Activated CD4-positive, alpha-beta T cell treated with anti-CD3 and anti-CD28 coated beads, Interleukin-2, amount 10 ng/mL, durations not matched to agents 24 days and 14 days (primary cell): ENCODE measurements at places on chromosomes 7 and 10. TPM values are rescaled to one million over a fixed set of nuclear protein-coding genes. Genes with fewer than 3 reads are reported as not detected.

- DNase-seq: no peak
These were observed 79.9 kb upstream of the COL13A1 start for GRCh38 chr10:69721690-69722310.

DNA sequence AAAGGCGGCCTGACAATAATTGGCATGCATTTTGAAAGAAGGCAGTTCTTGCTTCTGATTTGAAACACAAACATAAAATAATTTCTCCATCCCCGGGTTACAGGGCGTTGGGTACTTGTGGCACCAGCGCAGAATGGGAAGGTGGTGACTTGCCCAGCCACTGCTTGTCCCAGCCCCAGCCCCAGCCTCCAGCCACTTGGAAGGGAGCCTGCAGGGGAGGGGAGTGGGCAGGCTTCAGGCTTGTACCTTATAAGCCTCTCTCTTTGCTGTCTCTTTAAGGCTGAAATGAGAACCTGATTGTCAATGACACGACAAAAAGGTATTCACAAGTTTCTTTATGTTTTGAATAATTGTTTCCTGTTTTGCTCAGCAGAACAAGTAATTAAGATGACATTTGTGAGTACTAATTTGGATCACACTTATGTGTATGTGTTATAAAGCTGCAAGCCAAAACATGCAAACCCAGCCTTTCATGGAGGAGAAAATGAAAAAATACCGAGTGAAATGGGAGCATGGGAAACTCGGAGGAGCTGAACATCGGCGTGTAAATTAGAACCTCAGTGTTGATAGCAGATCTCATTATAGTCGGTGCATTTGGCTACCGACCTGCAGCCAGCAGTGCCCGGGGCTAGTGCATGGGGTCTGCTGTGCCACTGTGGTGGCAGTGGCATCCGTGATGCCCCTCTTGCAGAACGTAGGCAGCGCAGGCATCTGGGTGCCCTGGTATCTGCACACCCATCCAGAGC is 129.9 kb downstream of the EBF3 start:
- DNase-seq: no peak

GRCh38 chr7:24939416-24939815 is 40.6 kb downstream of the OSBPL3 start:
- no peak for DNase-seq

DNA sequence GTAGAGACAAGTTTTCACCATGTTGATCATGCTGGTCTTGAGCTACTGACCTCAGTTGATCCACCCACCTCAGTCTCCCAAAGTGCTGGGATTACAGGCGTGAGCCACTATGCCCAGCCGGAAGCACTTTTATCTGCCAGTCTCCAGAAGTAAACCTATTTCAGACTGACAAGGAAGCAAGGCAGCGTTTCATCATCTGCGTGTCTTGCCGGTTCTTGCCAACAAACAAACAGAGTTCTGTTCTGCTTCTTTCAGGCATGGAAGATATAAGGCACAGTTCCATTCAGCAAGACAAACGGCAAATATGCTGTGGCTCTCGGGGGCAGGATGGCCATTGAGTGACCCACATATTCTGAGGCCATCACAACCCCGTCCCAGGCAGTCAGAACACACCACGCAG is 15.5 kb upstream of the LARP4B start:
- no peak for DNase-seq

- no peak for DNase-seq
These were observed 58.5 kb downstream of the TRUB1 start for GRCh38 chr10:114996542-114996941.

- no peak for DNase-seq
These were observed 31.8 kb downstream of the WDR86 start for GRCh38 chr7:151378011-151378410.

- no peak for DNase-seq
These were observed 222.8 kb downstream of the RAB11FIP2 start for GRCh38 chr10:117823980-117824379.

- DNase-seq: no peak
These were observed 22.4 kb upstream of the MICU1 start for GRCh38 chr10:72648301-72648700.

- no peak for DNase-seq
These were observed 111.5 kb downstream of the LRMDA start for GRCh38 chr10:75542906-75543305.

GRCh38 chr10:79430936-79431335 is 14.5 kb downstream of the ZCCHC24 start:
- DNase-seq: no peak

DNA sequence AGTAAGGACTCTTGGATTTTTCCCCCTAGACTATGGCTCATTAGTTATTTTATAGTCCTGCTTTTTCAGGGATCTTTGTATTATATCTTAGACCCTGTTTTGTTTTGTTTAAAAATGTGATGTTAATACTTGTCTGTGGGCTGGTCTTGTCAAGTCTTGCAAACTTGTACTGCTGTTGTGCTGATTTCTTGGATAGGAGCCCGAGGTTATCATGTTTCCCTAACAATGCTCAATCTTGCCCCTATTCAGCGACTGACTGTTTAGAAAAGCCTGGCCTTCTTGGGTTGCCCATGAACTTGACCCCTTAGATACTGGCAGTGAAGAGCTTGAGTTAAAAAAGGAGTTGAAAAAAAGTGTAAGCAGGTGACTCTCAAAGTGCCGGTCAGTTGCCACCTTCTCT is 115.7 kb downstream of the KIAA1217 start:
- DNase-seq: no peak

GRCh38 chr7:82209179-82209747 is 234.3 kb downstream of the CACNA2D1 start:
- DNase-seq: no peak

DNA sequence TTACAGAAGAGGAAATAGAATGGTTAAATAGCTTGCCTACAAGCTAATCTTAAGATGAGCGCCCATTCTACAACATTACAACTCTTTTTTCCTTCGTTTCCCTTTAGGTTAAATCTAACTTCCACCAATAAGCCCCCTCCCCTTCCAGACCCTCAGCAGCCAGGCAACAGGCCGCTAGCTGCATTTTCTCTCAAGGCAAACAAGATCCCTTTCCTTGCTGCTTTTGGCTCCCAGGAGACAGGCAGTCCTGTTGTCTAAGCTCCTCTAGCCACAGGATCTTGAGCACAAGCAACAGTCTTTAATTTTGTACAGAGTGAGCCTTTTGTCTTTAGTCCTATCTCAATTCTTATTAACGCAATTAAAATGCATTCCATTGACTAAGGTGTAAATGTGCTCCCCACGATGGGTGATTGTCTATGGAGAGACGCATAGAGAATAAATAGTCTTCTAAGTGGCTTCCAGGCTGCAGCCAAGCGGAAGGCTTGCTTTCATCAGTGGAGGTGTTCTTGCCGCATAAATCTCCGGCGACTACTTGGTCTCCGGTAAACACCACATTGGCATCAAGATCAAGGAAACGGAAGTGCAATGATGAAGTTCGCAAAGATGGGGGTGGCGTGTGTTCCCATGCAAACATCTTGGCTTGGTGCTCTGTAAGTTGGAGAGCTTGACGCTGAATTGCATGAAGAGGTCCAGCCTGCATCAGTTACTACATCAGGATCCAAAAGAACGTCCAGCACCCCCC is 181.9 kb upstream of the LYZL2 start:
- peak; percentile 69 for DNase-seq

DNA sequence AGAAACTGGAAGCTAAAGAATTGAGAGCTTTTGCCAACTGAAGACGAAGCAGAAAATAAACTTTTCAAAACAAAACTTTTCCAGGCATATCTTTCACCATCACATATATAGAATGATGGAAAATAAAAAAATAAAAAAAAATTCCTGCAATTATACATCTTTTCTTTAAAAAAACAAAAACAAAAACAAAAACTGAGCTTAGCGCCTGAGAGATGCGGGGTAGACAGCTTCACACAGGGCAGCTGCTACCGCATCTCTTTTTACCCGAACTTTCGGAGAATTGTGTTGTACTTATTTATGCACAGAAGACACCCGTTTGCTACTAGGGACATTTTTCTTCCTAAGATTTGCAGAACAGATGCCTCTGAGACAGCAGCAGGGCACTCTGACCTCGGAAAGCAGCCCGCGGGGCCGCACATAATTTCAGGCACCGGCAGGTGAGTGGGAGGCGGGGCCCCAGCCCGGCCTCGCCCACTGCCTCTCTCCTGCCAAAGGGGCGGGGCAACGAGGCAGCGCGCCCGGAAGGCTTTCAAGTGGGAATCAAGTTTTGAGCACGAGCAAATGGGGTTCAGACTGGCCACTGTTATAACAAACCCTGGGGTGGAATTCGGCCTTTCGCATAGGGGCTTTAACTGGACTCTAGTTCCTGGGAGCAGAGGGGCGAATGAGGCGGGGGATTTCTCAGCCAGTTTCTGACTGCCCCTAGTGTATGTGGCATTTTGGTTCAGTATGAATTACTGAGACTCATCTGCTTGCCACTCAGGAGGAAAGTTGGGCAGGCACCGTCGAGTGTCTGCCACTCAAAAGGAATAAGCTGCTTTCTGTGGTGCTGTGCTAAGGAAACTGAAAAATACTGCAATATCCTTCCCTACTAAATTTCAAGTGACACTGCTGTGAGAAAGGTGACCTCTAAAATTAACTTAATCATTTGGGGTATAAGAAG is 18.5 kb upstream of the FAM133B start:
- no peak for DNase-seq

DNA sequence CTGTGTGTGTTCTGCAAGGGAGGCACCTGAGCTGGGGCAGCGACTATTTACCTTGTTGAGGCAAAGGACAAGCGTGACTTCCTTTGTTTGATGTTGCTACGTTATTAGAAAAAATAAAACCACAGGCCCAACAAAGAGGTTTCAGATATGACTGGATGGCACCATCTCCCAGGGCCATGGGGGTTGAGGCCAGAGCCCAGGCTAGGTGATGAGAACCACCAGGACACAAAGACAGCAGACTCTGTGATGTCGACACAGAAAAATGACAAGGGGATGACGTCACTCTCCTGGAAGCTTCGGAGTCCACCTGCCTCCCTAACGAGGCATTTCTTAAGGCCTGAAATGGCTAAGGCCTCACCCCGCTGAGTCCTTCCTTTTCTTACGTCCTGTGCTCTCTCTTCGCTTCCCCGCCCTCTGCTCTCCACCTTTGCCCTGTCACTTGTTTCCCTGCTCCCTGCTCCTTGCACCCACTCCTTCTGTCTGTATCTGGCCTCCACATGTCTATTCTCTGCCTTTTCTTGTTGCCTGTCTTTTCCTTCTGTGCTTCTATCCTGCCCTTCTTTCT is 83.0 kb upstream of the ADRB1 start:
- DNase-seq: peak; percentile 73

DNA sequence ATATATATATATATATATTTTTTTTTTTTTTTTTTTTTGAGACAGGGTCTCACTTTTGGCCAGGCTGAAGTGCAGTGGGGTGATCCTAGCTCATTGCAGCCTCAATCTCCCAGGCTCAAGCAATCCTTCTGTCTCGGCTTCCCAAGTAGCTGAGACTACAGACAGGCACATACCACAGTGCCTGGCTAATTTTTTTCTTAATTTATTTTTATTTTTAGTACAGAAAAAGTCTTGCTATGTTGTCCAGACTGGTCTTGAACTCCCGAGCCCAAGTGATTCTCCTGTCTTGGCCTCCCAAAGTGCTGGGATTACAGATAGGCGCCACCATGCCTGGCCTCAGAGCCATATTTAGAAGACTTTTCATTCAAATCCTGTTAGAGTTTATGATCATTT is 79.6 kb downstream of the PRTFDC1 start:
- no peak for DNase-seq

GRCh38 chr10:23442936-23443335 is 4.1 kb downstream of the OTUD1 start:
- no peak for DNase-seq

GRCh38 chr7:106658316-106659165 is 2.4 kb downstream of the CCDC71L start:
- DNase-seq: no peak

DNA sequence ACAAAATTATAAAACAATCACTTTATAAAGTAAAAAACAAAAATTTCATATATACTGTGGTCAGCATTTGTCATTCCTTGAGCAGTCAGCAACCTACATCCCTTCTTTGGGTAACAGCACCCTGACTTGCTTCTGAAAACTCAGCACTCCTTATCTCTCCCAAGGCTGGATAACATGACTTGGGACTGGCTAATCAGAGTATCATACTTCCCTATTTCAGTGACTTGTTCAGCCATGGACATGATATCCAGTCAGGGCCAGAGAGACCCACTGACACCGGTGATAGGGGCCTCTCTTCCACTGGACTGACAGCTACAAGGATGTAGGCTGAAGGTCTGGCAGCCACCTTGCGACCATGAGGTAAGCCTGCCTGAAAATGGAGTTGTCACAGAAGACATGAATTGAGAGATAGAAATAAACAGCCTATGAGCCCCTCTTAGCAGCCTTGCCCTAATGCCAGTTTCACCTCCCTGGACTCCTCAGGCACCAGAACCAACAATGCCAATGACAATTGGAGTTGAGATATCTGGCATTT is 84.4 kb upstream of the NEBL start:
- DNase-seq: no peak

DNA sequence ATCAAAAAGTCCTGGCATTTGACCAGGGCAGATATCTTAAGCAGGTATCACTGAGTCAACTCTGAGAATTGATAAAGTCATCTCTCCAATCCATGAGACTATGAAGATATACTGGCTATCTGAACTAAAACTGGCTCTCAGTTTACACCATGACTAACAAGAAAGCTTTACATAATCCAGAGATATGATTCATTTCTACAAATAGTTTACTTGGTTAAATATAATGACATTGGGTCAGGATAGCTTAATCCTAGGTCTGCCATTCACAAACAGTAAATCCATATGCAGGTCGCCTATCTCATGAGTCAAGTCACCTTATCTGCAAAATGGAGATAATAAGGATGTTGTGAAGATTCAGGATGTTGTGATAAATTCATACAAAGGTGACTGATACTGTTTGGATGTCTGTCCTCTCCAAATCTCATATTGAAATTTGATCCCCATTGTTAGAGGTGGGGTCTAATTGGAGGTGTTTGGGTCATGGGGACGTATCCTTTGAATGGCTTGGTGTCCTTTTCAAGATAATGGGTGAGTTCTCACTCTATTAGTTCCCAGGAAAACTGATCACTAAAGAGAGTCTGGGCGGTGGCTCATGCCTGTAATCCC is 117.4 kb downstream of the JMJD1C start:
- no peak for DNase-seq

- DNase-seq: no peak
These were observed 155.2 kb downstream of the LCOR start for GRCh38 chr10:96987141-96987841.

Gene FAM25C
- not detected in 2 replicates for total RNA-seq

Gene AGK
- 146 and 151 TPM in 2 replicates for total RNA-seq

Gene TMEM273
- 34.3 and 36.4 TPM in 2 replicates for total RNA-seq

Gene HOXA2
- total RNA-seq: not detected in 2 replicates

Gene PNLIPRP2
- total RNA-seq: not detected in 2 replicates

Gene C10orf67
- 0.07 and 0.16 TPM in 2 replicates for total RNA-seq

Gene KRIT1
- 47.3 and 49.2 TPM in 2 replicates for total RNA-seq

Gene CRHR2
- total RNA-seq: not detected in 2 replicates

Gene SMKR1
- total RNA-seq: 5.9 and 6.1 TPM in 2 replicates

Gene CYP2C9
- not detected in 2 replicates for total RNA-seq

Gene FAM180A
- total RNA-seq: not detected in 2 replicates

Gene PTPRZ1
- not detected in 2 replicates for total RNA-seq

Gene CYP3A5
- not detected in 2 replicates for total RNA-seq

Gene CFAP46
- not detected in 2 replicates for total RNA-seq

Gene LIPN
- not detected in 2 replicates for total RNA-seq

Gene LIPA
- 7.6 and 9.1 TPM in 2 replicates for total RNA-seq

Gene SFTPA1
- not detected in 2 replicates for total RNA-seq
